Activated CD4-positive, alpha-beta T cell treated with anti-CD3 and anti-CD28 coated beads, Interleukin-2, amount 50 U/mL, for 16 hours (primary cell): ENCODE measurements at places on chromosomes 6 and 20.
A peak's percentile ranks its signal among the peaks of the same experiment; 100 is the strongest.

- no peak for DNase-seq
Measured at GRCh38 chr20:34577061-34577460, 18.5 kb downstream of the MAP1LC3A start.

GRCh38 chr6:9412951-9413559 lies 977.7 kb upstream of the SLC35B3 start:
- peak; percentile 24 for DNase-seq

DNA sequence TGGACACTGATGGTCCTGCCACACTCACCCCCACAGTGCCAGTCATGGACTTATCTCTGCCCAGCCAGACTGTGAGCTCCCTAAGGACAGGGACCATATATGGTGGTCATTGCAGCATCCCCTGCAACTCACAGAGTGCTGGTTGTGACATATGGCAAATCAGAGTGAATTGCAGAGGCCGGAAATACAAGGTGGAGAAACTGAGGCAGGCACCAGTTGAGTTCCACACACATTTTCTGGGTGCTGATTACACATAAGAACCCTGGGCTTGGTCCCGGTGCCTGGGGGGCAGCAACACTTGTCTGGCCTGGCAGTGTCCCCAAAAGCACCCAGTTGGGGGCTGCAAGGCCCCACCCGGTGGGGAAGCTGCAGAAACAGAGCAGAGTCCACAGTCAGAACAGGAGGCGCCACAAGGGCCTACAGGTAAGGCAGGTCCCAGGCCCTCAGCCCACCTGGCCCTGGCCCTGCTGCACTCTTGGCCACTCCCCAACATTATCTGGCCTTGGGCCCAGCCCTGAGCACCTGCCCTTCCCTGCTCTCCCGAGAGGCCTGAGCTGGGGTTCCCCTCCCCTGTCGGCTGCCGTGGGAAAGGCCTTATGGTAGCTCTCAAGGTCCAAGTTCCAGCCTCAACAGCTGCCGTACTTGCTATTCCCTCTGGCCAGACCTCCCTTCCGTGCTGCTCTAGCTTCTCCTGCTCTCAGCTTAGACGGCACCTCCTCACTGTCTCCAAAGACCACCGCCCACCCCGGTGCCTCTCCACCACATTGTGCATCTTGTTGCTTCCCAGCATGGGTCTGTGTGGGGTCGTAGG lies 140.8 kb upstream of the PTPN1 start:
- DNase-seq = no peak

DNA sequence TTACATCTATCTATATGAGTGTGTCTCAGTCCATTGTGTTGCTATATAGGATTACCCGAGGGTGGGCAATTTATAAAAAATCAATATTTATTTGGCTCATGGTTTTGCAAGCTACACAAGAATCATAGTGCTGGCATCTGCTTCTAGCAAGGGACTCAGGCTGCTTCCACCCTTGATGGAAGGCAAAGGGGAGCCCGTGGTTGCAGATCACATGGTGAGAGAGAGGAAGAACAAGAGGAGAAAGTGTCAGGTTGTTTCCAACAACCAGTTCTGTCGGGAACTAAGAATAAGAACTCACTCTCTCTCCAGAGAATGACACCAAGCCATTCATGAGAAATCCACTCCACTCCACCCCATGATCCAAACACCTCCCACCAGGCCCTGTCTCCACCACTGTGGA lies 48.2 kb upstream of the TENT5A start:
- DNase-seq = no peak

DNA sequence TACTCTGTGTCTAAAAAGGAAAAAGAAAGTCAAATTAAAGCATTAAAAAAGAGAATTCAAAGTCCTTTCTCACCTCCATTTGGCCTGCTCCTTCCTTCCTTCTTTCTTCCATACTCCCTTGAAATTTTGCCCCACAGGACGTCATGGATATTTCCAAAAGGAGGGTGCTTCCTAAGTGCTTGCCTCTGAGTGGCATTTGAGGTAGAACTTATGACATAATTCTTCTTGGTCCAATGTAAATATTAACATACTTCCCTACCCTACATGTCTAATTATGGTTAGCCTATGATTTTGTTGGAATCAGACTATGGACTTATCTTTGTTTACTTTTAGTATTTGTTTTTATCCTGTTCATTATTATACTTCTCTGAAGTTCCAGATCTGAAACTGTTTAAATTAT lies 132.3 kb downstream of the PFDN4 start:
- no peak for DNase-seq

DNA sequence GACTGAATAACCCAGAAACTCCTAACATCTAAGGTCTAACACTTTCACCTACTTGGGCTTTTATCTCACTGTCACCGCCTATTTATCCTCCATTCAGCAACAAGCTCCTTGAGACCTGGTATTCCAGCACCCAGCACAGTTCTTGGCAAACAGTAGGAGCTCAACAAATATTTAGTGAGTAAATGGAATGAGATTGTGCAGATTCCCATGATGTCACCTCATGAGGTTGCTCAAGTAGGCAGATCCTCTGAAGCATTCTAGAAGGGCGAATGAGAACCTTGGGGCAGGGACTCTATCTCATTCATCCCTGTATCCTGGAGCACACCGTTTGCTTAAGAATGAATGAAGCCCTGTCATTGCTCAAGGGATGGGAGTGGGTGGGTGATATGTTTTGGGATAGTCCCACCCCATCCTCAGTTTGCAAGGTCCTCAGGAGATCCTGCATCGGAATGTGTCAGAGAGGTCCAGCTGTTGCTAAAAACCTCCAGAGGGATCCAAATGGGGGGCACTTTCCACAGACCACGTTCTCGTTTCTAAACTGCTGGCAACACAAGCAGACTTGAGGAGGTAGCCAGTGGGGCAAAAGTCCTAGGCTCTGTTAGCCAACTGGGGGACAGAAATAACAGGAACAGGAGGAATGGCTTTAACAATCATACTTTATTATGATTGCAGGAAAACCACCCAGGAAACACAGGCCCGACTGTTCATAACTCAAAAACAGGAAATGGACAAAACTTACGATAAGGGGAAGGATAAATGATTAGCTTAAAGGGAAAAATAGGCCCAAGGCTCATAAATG lies 42.0 kb downstream of the EDN1 start:
- no peak for DNase-seq

DNA sequence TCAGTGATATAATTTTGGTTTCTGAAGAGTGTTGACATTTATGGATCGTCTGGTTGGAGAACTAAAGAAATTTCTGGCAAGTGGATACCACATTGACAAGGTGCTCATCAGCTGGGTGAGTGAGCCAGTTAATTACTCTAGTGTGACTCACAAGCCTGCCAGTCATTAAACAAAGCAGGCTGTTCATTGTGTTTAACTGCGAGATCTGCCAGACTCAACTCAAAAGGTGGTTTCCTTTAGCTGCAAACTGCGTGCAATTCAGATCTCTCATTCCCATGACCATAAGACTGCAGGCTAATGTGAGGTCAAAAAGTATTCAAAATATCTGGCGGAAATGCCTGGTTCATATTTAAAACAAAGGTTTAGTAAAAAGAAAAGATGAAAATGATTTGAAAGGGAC lies 32.5 kb upstream of the IYD start:
- peak; percentile 41 for DNase-seq

- DNase-seq = no peak
Measured at GRCh38 chr6:112031960-112032359, 21.9 kb upstream of the CCN6 start.

DNA sequence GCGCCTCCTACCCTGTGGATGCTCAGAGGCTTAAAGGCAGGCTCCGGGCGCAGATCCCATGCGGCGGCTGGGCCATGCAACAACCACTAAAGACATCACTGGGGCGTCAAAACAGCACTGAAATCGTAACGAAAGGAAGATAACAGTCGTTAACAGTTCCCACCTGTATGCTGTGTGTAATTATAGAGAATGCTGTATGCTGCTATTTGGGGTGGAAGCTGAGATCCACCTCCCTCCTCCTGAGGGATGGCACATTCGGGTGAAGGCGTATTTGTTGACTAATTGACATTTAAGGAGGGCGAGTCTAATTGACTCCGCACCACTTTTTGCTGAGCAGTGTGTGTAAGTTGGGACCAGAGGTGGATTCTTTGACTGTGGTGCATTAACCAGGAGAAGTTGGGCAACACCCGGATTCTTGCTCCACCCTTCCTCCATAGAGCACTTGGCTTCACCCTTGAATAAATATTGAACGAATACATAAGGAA lies 687 bp downstream of the SLC35A1 start:
- DNase-seq = peak; percentile 69
